ENCODE measurements at places on chromosomes 7 and 10.

DNA sequence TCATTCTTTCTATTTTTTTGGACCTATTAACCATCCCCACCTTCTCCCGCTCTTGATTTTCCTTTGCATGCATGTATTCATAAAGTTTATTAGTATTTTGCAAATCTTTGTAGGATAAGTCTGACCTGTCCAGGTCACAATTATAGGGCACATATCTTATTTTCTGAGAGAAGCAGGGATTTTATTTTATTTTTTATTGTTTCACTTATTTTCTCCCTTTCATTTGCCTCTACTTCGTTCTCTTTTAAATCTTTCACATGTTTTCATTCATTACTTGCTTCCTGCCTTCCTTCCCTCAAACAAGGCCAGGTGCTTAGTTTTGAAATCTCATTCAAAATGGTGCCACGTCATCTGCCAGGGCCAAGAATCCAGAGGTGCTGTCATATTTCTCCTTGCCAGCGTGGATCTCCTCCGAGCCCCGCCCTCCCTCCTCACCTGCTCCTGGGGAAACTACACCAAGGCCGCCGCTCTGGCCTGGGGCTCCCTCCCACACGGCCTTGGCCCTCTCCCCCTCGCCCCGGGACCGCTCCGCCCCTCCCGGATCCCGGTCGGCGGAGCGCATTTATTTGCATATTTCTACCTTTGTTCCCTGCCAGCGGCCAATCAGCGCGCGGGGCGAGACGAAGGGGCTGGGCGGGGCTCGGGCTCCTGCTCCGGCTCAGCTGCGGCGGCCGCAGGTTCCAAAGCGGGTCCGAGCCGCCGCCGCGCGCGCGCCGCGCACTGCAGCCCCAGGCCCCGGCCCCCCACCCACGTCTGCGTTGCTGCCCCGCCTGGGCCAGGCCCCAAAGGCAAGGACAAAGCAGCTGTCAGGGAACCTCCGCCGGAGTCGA lies at the start of gene TSPAN13:
Gene TSPAN13 (plus strand): TSS at position 654 of the 830 bp plus-strand sequence. CDS start 213 bp downstream, outside the sequence.
- peak; percentile 38 for DNase-seq

GRCh38 chr10:89783406-89783805 lies 82.0 kb downstream of the KIF20B start:
- DNase-seq, result no peak

DNA sequence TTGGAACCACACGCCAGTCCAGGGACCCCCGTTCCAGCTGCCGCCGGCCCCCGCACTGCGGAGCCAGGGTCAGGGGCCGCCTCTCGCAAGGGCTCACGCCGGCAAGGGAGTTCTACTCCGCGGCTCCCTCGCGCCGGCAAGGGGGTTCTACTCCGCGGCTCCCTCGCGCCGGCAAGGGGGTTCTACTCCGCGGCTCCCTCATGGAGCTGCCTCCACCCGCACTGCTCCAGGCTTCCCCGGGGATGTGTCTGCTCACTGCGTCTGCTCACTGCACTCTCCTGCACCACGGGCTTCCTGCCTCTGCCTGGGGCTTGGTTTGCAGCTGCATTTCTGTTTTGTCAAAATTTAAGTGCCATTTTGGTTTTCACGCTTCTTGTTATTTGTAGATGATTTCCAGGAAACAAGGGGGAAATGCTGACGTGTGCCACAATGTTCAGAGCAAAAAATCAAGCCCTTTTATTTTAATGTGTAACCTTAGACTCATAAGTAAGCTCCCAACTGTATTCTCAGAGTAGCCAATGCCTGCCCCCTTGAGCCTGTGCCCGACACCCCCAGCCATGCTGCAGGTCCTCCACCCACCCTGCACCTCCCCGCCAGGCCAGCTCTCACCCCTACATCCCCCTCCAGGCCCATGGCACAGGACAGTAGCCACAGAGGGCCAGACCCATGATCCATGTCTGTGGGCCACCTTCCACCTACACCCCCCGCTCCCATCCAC lies 246.2 kb downstream of the MAD1L1 start:
- DNase-seq, result peak; percentile 71

- no peak for DNase-seq
Observed at GRCh38 chr10:69588358-69588757, 15.1 kb upstream of the NEUROG3 start.

DNA sequence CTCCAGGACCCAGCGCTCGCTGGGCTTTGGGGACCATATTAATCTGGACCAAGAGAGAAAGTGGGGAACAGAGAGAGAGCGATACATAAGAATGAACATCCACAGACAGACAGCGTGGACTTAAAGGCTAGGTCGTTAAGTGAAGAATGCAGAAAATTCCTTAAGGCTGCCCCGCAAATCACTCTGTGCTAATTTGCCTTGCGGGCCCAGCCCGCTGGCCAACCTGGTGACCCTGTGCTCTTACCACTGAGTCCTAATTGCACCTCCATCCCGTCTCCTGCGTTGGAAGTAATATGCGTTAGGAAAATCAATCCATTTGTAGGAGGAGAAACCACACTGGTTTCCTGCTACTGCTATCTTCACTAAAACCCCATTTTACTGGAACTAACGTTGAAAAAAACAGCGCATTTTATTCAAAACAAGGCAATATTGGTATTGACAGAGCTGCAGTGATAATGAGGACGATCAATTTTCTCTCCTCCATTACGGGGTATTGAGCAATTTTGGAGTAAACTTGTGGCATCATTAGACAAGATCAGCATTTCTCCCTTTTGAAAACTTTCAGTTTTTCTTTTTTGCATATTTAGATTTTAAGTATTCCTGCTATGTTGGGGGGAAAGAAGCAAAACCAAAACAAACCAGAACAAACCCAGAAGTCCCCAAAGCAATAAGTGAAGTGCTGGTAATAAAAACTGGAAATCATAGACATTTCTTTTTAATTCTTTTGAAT lies 85.2 kb downstream of the WDFY4 start:
- no peak for DNase-seq

GRCh38 chr7:24737281-24737680 lies 20.0 kb downstream of the GSDME start:
- DNase-seq, result no peak
